ENCODE measurements at places on chromosomes 11 and 22. TPM values are rescaled to one million over a fixed set of nuclear protein-coding genes. Genes with fewer than 3 reads are reported as not detected.

DNA sequence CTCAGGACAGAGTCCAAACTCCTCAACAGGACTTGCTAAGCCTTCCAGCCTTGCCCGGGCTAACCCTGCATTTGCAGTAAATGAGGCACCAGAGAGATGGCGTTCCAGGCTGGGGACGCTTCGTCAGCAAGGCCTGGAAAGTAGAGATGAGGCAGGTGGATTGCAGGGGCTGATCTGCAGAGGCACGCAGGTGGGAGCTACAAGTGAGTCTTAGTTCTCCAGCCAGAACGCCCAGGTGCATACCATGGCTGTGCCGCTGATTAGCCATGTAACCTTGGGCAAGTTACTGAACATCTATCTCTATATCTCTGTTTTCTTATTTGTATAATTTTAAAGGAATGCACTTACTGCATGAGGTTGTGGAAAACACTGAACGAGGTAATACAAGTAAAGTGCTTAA, 52.7 kb upstream of the BARX2 start:
- no peak overlapping the region for H3K4me3 ChIP-seq
- peaks cover under 1% of the 10 kb centered on the region for H3K4me1 ChIP-seq
- no peaks in the 10 kb centered on the region for H3K36me3 ChIP-seq

- no peak for DNase-seq
- no peaks in the 10 kb centered on the region for H3K4me1 ChIP-seq
- peaks cover 9% of the 10 kb centered on the region for H3K27me3 ChIP-seq
- no peak overlapping the region for H3K4me3 ChIP-seq
- no peaks in the 10 kb centered on the region for H3K36me3 ChIP-seq
Measured at GRCh38 chr11:79165908-79166307, 274.9 kb downstream of the TENM4 start.

GRCh38 chr11:84828616-84829015, 798.5 kb downstream of the DLG2 start:
- DNase-seq = no peak
- no peaks in the 10 kb centered on the region for H3K4me1 ChIP-seq
- H3K4me3 ChIP-seq = no peak overlapping the region
- H3K27me3 ChIP-seq = no peaks in the 10 kb centered on the region
- no peaks in the 10 kb centered on the region for H3K36me3 ChIP-seq

DNA sequence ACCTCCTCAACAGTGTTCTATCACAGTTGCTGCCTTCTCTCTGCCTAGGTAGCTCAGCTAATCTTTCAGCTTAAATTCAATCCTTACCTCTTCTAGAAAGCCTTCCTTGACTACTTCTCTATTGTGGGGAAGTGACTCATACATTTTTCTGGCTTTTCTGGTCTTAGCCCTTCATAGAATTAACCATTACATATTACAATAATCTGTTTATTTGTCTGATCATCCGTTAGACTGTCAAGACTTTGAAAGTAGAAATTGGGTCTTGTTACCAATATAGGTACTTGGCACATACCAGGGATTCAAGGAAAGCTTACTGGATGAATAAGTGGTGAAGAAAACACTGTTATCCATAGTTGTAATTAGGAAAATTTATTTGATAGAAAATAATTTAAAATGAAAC, 89.6 kb downstream of the FANCF start:
- no peaks in the 10 kb centered on the region for H3K4me1 ChIP-seq
- H3K36me3 ChIP-seq = no peaks in the 10 kb centered on the region
- H3K27ac ChIP-seq = no peak overlapping the region
- no peak for DNase-seq
- H3K27me3 ChIP-seq = peaks cover 15% of the 10 kb centered on the region
- H3K4me3 ChIP-seq = no peak overlapping the region

DNA sequence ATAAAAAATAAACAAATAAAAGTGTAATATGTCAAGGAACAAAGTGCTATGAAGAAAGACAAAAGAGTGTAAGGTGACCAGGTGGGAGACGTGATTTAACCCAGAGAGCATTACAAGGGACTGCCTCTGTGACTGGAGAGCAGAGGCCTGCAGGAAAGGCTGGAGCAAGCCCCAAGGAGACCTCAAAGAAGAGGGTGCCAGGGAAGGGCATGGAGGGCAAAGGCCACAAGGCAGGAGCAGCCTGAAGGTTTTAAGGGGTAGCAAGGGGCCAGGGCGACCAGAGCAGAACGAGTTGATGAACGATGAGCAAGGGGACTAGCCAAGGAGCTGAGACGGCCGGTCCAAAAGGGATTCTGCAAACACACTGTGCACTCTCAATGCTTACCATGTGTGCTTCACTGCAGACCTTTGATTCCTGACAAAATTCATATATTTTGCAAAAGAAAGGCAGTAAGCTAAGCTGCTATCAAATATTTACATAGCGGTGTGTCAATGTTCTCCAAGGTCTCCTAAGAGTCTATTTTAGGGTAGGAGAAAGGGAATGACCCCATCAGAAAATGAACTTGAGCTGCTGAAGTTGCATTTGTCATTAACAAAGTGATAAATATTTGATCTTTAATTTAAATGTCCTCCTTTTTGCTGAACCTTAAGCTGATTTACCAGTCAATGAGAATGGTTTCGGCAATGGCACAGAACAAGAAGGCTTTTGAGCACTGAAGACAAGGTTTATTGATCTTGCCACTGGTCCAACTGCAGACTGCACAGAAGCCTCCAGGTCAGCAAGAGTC, 50.5 kb downstream of the SMCO4 start:
- H3K27me3 ChIP-seq = no peaks in the 10 kb centered on the region
- no peak overlapping the region for H3K4me3 ChIP-seq
- H3K36me3 ChIP-seq = peaks cover 4% of the 10 kb centered on the region
- H3K27ac ChIP-seq = no peak overlapping the region
- no peaks in the 10 kb centered on the region for H3K4me1 ChIP-seq
- no peak for DNase-seq

DNA sequence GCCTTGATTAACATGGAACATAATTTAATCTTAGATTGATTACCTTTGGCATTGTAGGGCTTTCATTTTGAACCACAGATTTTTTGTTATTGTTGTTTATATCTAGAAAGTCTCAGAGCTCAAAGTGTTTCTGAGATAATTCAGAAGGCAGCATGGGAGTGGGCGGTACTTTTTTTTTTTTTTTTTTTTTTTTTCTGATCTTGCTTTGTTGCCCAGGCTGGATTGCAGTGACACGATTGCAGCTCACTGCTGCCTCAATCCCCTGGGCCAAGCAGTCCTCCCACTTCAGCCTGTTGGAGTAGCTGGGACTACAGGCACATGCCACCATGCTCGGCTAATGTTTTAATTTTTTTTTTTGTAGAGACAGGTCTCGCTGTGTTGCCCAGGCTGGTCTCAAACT, 21.5 kb downstream of the CAT start:
- H3K4me1 ChIP-seq = peaks cover 4% of the 10 kb centered on the region
- H3K27me3 ChIP-seq = no peaks in the 10 kb centered on the region
- H3K27ac ChIP-seq = no peak overlapping the region
- peaks cover 40% of the 10 kb centered on the region for H3K36me3 ChIP-seq
- no peak for DNase-seq

DNA sequence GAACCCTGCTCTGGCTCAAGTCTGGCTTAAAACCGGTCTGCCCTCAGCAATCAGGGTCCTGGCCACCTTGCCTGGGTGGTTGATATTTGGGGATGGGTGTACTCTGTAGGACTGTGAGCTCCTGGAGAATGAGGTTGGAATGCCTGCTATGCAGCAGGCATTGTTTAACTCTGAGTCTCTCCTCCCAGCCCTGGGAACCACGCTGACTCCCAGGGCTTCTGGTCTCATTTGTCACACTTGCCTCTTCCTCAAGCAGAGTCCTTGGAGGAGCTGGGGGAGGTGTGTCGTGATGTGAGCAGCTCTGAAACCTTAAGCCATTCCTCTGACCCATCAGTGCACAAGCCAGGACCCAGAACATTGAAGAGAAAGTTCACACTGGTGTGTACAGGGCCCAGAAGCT, 340.1 kb downstream of the MN1 start:
- DNase-seq = no peak
- H3K4me1 ChIP-seq = no peaks in the 10 kb centered on the region
- no peak overlapping the region for H3K27ac ChIP-seq
- peaks cover 2% of the 10 kb centered on the region for H3K27me3 ChIP-seq
- H3K36me3 ChIP-seq = no peaks in the 10 kb centered on the region

GRCh38 chr11:129999407-129999806, 3.2 kb downstream of the PRDM10 start:
- no peak for DNase-seq
- peaks cover 29% of the 10 kb centered on the region for H3K4me1 ChIP-seq
- H3K27ac ChIP-seq = no peak overlapping the region
- H3K36me3 ChIP-seq = peaks cover 12% of the 10 kb centered on the region
- H3K27me3 ChIP-seq = no peaks in the 10 kb centered on the region
- no peak overlapping the region for H3K4me3 ChIP-seq

DNA sequence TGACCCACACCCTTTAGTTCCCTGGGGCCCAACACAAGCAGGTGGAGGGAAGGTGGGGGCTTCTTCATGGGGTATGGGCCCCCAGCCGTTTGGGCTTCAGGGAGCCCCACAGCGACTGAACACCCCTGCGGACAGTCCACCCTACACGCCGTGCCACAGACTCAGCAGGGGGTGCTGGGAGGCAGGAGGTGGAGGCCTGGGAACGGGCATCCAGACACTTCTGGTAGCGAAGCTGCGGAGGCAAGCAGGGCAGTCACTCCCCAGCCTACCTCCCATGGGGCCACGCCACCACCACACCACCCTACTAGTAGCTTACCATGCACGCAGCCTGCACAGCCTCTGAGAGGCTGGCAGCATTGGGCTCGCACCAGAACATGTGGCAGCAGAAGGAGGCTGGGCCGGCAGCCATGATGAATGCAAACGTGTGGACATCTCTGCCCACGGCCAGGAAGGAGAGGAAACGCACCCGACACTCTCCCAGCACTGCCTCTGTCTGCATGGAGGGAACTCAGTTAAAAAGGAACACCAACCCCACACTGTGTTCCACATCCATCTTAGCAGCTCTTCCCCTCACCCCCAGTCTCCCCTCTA, 5.3 kb downstream of the SMPD1 start:
- H3K27ac ChIP-seq = no peak overlapping the region
- no peaks in the 10 kb centered on the region for H3K27me3 ChIP-seq
- peaks cover 33% of the 10 kb centered on the region for H3K36me3 ChIP-seq
- H3K4me3 ChIP-seq = no peak overlapping the region
- no peak for DNase-seq
- peaks cover 53% of the 10 kb centered on the region for H3K4me1 ChIP-seq

DNA sequence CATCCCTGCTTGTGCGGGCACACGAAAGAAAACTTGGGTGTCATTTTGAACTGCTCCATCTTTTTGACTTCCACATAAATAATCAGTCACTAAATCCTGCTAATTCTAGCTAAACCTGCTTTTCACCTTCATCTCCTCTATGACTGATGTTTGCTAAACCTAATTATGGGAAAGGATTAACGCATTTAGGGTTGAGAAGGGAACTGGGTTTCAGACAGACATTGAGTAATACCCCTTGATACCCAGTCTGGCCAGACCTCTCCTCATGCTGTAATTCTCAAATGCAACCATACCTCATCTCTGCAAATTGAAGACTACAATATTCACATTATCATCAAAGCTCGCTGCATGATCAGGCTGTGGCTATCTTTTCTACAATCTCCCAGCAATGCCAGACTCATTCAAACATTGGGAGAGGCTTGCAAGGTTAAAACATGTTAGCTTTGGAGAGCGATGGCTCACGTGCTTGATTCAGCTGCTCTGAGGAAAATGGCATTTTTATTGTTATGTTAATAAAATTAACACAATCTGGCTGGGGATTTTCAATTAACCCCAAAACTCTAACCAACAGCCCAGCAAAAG, 2.4 kb downstream of the HPS4 start:
- H3K36me3 ChIP-seq = peaks cover 40% of the 10 kb centered on the region
- H3K4me1 ChIP-seq = peaks cover 75% of the 10 kb centered on the region
- H3K27me3 ChIP-seq = no peaks in the 10 kb centered on the region

- H3K27ac ChIP-seq = no peak overlapping the region
- no peak for DNase-seq
- H3K4me1 ChIP-seq = no peaks in the 10 kb centered on the region
- no peaks in the 10 kb centered on the region for H3K36me3 ChIP-seq
- no peaks in the 10 kb centered on the region for H3K27me3 ChIP-seq
Measured at GRCh38 chr11:24593332-24593731, 96.5 kb downstream of the LUZP2 start.

DNA sequence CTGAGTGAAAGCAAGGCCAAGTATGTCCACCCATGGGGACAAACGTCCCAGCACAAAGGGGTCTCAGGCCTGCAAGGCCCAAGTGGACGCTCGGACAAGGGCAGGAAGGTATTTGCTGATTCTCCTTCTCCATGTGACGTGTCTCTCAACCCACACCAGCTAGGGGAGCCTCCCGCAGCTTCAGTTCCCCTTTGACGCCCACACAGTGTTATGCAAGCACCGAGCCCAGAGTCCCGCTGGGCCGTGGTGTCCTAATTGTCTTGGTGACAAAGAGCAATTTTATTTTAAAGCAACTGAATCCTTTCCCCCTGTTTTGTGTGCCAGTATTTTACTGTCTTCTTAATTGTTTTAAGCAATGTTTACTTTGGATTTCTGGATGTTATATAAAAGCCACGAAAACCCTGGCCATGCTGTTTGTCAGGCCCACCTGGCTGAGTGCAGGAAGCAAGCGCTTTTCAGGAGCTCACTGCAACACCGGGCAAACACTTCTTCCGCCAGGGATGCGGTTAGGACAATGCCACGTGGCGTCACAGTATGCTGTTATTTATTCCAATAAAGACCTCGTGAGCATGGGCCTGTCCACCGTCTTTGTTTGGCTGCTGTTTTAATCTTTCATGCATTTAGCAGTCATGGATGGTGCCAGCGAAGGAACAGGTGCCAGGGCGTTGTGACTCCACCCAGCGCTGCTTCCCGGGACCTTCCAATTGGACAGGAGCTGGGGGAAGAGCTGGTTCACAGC, 8.2 kb upstream of the PARVG start:
- no peaks in the 10 kb centered on the region for H3K27me3 ChIP-seq
- H3K4me3 ChIP-seq = no peak overlapping the region
- H3K27ac ChIP-seq = no peak overlapping the region
- no peaks in the 10 kb centered on the region for H3K36me3 ChIP-seq

- no peak overlapping the region for H3K4me3 ChIP-seq
- no peaks in the 10 kb centered on the region for H3K27me3 ChIP-seq
- H3K4me1 ChIP-seq = peaks cover 5% of the 10 kb centered on the region
- H3K36me3 ChIP-seq = peaks cover 35% of the 10 kb centered on the region
- no peak for DNase-seq
Measured at GRCh38 chr22:49799431-49800075, 28.1 kb downstream of the BRD1 start.

DNA sequence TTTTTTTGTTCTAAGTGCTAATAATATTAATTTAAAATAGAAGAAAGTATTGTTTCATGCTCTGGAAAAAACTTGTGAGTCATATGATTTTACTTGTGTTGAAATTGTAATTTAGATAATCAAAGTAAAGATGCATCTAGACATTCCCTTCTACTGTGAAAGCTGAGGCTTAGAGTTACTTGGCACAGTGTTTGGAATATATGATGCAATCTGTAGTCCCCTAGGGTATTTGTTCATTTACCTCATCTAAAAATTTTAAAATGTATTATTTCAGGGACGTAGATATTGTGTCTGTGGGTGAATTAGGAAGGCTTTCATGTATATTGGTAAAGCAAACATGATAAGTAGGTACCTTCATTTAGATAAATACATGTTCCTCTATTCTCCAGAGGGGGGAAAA, 793.5 kb upstream of the CNTN5 start:
- no peaks in the 10 kb centered on the region for H3K27me3 ChIP-seq
- no peak overlapping the region for H3K4me3 ChIP-seq
- no peaks in the 10 kb centered on the region for H3K36me3 ChIP-seq
- DNase-seq = no peak
- H3K4me1 ChIP-seq = no peaks in the 10 kb centered on the region
- H3K27ac ChIP-seq = no peak overlapping the region

Gene NCR3LG1
- total RNA-seq = 0.80 TPM

Gene LRRN4CL
- total RNA-seq = 0.16 TPM

Gene LINC01488
- not detected for total RNA-seq

Gene MMP1
- not detected for total RNA-seq

Gene PLCB3
- 9.0 TPM for total RNA-seq

Gene PSMD13
- 134 TPM for total RNA-seq

Gene PHLDA2
- 3.1 TPM for total RNA-seq

Measured in activated CD4-positive, alpha-beta T cell treated with anti-CD3 and anti-CD28 coated beads for 36 hours (primary cell).